WTC11 (cell line): ENCODE measurements at places on chromosomes 11 and 22.

DNA sequence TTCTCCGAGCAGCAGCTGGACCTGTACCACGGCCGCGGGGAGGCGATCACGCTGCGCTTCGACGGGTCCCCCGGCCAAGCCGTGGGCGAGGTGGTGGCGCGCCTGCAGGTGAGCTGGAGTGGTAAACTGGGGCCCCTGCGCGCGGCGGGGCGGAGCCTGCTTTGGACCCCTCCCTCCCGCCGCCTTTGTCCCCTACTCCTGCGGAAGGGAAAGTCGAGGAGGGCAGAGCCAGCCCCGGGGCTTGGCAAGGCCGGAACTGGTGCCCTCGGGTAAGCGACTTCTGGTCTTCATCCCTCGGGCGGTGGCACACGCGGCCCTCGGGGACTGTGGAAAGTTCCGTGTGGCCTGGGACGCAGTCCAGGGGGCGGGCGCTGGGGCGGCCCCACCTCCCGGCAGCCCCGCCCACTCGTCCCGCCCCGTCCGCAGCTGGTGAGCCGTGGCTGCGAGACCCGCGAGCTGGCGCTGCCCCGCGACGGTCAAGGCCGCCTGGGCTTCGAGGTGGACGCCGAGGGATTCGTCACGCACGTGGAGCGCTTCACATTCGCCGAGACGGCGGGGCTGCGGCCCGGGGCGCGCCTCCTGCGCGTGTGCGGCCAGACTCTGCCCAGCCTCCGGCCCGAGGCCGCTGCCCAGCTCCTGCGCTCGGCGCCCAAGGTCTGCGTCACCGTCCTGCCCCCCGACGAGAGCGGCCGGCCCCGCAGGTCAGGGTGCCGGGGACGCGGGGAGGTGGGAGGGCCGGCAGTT lies 9.2 kb downstream of the SIPA1 start:
- peak; percentile 77 for DNase-seq

- DNase-seq, result no peak
Observed at GRCh38 chr22:31302537-31302936, 10.2 kb upstream of the PIK3IP1 start.

DNA sequence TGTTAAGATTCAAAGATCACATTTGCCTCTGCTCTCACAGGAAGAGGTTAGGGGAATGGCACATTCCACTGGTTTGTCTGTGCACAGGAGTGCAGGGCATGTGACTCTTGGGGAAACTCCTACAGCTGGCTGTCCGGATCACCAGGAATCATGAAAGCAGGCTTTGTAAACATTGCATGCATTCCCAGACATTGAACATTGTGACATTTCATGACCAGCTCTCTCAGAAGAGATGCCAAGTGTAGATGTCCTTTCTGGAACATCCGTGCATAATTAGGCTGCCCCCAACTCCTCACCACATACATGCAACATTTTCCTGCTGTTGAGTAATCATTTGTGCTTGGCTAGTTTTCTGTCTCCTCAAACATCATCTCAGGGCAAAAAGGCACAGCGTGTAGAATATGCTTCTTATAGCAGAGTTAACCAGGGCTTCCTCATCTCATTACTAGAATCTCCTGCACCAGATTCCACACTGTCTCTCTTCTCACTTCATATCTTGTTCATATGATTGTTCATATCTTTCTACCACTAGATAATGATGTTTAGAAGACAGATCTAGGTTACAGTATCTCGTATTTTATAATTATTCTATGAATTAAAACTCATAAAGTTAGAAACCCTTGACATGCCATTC lies 694.7 kb downstream of the NTM start:
- DNase-seq, result no peak

DNA sequence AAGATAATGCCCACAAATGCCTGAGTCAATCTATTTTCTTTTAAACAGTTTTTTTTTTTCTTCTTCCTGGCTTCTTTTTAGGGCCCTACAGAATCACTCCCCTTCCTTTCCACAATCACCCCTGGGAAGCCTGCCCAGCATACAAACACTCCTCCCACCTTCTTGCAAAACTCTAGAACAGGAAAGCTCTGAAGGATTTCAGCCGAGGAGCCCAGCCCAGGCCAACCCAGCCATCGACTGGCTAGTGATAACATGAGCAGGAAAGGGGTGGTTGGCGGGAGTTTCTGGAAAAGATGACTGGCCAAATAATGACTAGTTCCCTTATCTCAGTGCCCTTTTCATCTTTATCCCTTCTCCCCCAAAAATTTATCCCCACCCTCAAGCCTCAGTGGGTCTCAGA lies 68.2 kb downstream of the USP35 start:
- no peak for DNase-seq

DNA sequence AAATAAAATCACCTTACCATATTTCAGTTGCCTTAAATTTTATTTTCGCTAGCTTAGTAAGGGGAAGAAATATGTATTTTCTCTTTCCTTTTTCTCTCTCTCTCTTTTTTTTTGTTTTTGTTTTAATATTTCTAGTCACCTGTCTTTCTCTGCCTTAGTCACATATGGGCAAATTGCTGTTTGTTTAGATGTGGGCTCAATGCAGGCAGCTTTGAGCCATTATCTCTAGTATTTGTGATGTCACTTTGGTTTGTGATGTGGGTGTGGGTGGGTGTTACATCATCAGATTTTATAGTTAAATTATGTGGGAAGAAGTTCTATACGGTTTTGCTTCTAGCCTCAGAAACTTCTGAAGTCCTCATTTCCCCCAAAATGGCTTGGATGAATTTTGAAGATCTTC lies at the start of gene C22orf31:
TSS of gene C22orf31 (minus strand) at position 59 of the 400 bp plus-strand sequence. CDS start at position 20, 39 bp downstream.
- DNase-seq, result no peak

DNA sequence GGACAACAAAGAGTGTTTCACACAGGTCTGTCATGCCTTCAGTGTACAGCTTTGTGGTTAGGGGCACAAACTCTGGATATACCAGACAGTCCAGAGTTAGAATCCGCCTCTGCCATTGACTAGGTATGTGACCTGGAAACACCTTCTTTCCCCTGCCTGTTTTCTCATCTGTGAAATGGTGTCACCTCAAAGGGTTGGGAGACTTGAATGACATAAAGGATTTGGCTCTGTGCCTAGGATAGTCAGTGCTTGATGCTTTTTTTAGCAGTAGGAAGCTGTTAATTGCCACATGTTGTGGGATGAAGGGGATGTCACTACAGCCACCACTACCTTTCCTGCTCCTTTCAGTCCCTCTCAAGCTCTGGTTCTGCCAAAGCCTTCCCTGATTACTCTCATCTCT lies 17.4 kb upstream of the LRRC55 start:
- DNase-seq, result no peak

DNA sequence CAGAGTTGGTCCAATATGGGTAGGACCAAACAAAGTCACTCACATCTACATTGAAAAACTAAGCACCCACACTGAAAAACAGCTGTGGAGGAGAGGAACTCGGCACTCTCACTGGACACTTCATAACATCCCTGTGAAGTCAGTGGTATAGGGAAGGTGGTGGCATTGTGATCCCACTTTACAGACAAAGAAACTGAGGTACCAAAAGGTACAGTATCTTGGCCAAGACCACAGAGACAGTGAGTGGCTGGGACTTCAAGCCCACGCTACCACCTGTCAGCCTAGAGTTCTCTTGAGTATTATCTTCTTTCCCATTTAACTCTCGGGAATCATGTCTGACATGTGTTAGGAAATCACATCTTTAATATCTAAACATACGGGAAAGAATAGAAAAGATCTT lies 61.9 kb downstream of the SYN3 start:
- no peak for DNase-seq

DNA sequence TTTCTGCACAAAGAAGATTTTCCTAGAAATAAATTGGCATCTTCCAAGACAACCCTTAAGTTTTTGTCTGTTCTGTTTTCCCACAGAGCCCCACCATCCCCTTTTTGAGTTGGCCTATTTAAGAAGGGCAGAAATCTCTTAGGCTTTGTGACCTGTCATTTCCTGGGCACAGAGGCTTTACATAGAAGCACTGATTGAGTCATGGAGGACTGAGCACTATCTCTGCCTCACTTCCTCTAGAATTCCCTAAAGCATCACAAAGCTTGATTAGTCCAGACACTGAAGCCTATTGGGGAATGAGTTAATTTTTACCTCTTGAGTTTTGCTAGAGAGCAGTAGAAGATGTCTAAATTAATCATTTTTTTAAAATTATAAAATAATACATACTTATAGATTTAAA lies 25.4 kb downstream of the TRIM44 start:
- DNase-seq, result no peak

DNA sequence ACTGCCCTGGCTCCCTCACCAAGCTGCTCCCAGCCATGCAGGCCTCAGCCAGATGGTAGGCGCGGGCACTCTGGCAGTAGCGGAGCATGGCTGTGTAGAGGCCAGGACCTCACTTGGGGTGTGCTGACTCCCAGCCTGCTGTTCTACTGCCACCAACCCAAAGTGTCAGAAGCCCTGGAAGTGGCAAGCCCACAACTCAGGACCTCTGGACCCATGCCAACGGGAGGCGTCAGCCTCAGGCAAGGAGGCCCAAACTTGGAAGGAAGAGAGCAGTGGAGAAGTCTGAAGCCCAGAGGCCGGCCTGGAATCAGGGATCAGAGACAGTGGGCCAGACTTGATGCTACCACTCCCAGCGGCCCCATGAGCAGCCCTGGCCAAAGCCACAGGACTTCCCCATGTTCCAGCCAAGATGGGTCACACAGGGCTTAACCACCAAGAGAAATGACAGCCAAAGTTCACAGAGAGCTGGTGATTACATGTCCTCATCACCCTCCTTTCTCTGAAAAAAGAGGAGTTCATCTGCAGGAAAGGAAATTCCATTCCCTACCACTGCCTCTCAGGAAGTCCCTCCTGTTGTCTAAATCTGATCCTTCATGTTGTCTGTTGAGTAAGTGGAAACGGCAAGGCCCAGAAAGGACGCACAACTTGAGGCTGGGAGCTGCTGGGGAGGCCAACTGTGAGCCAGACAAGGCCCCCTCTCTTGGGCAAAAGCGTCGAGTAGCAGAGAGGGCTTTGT lies 4.4 kb downstream of the ARRB1 start:
- no peak for DNase-seq

GRCh38 chr11:112971827-112972226 lies 10.6 kb downstream of the NCAM1 start:
- DNase-seq, result no peak

DNA sequence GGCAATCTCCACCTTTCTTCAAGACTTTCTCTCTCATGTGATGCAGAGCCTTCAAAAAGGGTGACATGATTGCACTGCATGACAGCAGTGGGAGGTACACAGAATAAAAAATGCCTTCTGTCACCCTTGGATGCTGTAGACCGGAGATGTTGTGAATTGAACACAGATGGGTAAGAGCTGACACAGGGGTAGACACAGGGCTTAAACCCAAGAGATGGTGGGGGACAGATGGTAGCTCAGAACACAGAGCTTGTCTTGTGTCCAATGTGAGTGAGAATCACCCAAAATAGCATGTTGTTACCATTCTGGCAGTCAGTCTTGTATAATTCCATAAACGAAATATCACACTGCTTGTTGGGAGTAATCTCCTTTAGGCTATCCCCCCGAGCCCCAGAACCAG lies 69.9 kb downstream of the JRKL start:
- no peak for DNase-seq
